Stimulated activated CD8-positive, alpha-beta memory T cell treated with anti-CD3 and anti-CD28 coated beads, Interleukin-7, amount 100 ng/mL, for 1 hour (primary cell): ENCODE measurements at places on chromosomes 6 and 20.

- no peak for DNase-seq
These were observed 116.6 kb downstream of the PLCB4 start for GRCh38 chr20:9185511-9185910.

DNA sequence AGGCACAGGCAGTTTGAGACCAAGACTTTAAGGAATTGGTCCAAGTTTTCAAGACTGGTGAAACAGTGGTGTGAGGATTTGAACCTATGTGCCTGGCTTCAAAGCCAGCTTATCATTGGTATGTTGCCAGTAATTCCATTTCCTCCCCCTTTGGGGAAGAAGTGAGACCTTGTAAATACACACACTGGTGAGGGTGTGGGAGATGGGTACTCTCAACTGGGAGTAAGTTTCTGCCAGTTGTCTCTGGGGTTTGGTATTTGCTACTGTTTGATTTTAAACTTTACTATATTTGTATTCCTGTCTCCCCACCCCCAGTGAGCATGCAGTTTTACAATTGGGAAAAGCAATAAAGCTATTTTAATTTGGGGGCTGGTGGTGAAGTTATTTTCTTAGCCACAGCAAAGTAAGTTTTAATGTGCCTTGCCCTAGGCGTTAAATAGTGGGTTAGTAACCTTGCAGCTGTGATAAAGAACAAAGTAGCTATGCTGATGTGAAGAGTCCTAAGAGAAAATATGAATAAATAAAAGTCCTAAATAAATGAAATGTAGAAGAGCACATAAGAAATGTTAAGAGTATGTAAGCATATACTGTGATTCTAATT lies 31.0 kb downstream of the SNX9 start:
- no peak for DNase-seq

DNA sequence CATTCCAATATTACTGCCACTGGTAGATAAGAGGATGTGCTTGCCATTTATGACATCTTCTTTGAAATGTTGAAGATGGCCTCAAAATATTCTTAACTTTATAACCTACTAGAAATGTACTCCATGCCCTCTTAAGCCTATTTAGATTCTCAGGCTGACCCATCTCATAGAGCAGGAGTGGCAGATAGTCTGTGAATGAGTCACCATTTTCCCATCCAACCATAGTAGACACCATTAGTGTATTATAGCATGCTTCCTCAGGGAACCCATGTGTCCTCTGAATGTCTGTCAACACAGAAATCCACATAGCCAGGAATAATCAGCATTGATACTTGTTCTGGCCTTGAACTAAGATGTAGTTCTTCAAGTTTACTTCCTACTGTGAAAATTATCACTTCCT lies 150.2 kb downstream of the IMPG1 start:
- DNase-seq, result no peak

GRCh38 chr6:74674377-74674776 lies 531.5 kb downstream of the COL12A1 start:
- no peak for DNase-seq

DNA sequence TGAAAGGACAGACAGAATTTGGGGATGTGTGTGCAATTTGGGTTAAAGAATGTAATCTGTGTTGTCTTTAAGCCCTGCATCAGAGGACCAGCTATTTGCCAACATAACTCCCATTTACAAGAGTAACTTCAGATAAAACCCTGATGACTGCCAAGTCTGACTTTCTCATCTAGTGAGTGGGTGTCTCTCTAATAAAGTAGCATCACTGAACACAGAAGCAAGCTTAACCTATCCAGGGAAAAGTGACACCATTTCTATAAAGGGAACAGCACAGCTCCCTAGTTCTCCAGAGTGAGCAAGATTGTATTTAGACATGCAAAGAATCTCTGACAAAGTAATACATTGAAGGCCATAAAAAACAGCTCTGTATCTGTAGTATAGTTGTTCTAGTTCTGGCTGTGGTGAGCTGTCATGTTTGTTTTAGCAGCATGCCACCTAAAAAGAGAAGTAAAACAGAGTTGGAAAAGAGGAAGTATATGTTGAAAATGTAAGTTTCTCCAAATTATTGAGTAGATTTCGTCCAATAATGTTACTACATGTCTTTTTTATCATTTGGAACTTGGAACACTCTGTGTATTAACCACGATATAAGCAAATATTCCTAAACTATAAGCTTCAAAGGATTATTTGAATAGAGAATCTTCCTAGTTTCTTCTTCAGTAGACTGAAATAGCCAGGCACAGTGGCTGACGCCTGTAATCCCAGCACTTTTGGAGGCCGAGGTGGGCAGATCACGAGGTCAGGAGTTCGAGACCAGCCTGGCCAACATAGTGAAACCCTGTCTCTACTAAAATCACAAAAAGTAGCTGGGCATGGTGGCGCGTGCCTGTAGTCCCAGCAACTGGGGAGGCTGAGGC lies 8.8 kb upstream of the PIM1 start:
- DNase-seq, result no peak

GRCh38 chr6:167214206-167214605 lies 56.4 kb upstream of the GPR31 start:
- DNase-seq, result no peak

DNA sequence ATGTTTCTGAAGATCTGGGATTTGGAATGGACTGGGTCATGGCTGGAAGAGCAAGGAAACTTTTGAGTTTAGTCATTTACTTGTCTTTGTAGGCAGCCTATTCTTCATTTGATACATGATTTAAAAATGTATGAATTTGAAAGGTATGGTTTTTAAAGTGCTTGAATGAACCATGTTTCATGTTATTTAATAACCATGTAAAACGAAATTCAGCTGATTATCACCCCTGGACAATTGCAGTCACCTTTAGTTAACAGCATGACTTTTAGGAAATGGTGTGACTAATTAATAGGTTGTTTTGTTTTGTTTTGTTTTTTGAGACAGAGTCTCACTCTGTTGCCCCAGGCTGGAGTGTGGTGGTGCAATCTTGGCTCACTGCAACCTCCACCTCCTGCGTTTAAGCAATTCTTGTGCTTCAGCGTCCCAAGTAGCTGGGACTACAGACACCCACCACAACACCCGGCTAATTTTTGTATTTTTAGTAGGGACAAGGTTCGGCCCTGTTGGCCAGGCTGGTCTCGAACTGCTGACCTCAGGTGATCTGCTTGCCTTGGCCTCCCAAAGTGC lies 2.1 kb downstream of the STX11 start:
- DNase-seq, result no peak

- DNase-seq, result no peak
These were observed 159.9 kb downstream of the ASCC3 start for GRCh38 chr6:100721256-100721655.

DNA sequence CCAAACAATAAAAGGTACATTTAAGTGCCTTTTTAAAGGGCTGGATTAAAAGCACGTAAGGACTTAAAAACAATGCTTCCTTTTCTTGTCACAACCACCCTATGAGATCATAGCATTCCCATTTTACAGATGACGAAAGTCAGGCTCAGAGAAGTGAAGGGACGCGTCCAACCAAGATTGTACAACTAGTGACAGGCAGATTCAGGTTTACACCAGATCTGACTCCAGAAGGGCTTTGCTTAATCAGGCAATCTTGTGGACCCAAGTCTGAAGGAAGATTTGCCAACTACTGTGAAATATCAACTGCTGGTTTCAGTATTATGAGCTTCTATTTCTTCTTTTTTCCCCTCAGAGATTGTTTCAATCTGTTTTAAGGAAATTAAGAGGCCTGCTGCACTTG lies 877 bp downstream of the ENPP4 start:
- DNase-seq, result no peak

DNA sequence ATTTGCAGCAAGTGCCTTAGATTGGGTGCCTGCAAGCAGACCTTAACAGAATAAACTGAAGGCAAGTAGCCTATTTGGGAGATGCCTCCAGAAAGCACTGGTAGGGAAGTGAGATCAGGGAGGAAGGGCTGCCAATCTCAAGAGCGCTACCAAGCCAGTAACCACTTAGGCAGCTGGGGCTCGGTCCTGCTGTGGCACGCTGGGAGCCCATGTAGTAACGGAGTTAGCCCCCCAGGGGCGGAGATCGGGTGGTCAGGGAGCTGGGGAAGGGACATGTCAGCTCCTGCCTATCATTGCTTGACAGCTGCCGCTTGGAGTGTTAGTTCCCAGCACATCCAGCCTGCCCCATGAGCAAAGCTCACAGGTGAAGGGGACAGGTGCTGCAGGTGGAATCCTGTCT lies 127.0 kb downstream of the CEBPB start:
- DNase-seq, result no peak

GRCh38 chr6:14286144-14286543 lies 168.6 kb downstream of the CD83 start:
- no peak for DNase-seq

GRCh38 chr20:62525014-62525413 lies 49.2 kb upstream of the GATA5 start:
- DNase-seq, result no peak
